Sciatic nerve (tissue), 2 donors: ENCODE measurements at places on chromosomes 7 and 10. TPM values are rescaled to one million over a fixed set of nuclear protein-coding genes. Genes with fewer than 3 reads are reported as not detected.

- no peak for DNase-seq
Observed at GRCh38 chr7:15851201-15851600, 164.7 kb upstream of the MEOX2 start.

- DNase-seq, result peak; percentile 53
Observed at GRCh38 chr10:128058106-128058749, 68.0 kb downstream of the MKI67 start.

DNA sequence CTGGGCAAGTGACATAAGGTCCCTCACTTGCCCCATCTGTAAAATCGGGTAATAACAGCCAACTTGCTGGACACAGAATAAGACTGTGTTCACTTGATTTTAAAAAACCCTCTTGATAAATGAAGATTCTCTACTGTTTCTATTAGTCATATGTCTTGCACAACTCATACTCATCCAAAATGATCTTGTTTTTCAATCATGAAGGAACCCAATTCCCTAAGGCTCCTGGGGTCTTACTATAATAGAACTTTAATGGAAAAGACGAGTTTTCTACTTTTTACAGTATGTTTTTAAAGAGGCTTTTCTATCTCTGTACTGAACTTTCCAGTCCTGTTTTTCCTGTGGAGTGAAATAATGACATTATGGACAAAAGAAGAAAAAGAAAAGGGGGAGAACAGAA lies 103.8 kb downstream of the ARID5B start:
- DNase-seq, result no peak

- no peak for DNase-seq
Observed at GRCh38 chr10:130658687-130659290, 522.6 kb downstream of the GLRX3 start.

DNA sequence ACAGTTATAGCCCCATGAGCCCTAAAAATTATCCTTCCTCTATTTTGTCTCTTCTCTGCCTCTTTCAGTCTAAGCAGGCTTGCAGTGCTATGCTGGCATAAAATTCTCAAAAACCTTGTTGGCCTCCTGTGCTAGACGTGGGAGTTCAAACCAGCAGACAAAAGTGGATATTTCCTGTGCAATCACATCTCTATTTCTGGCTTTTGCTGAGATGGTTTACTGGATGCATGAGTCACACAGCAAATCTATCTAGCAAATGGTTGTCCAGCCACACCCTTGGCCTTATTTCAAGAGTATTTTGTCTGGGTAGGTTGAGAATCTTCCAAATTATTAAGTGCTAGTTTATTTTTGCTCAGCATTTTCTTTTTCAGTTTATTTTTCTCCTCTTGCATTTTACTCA lies 370.8 kb downstream of the CDC14C start:
- no peak for DNase-seq

SNX10 gene
- 7.0 TPM for total RNA-seq

DNA sequence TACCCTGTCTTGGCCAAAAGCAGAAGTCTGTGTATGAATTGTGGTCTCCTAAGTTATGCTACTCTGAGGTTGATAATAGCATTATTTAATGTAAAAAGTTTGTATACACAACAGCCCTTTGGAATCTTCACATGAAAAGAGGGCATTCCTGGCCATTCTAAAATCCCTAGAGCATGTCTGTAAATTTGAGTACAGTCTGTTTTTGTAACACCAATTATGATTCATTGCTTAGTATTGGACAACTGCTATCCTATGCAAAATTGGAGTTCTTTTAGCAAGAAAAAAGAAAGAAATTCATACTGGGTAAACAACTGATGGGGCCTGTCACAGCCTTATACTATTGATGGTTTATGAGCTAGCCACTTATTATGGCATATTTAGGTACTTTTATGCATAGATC lies 10.2 kb downstream of the CUTC start:
- DNase-seq, result no peak

MACC1 gene
- 0.98 TPM for total RNA-seq

- DNase-seq, result no peak
Observed at GRCh38 chr10:127046975-127047877, 142.0 kb downstream of the DOCK1 start.

DNA sequence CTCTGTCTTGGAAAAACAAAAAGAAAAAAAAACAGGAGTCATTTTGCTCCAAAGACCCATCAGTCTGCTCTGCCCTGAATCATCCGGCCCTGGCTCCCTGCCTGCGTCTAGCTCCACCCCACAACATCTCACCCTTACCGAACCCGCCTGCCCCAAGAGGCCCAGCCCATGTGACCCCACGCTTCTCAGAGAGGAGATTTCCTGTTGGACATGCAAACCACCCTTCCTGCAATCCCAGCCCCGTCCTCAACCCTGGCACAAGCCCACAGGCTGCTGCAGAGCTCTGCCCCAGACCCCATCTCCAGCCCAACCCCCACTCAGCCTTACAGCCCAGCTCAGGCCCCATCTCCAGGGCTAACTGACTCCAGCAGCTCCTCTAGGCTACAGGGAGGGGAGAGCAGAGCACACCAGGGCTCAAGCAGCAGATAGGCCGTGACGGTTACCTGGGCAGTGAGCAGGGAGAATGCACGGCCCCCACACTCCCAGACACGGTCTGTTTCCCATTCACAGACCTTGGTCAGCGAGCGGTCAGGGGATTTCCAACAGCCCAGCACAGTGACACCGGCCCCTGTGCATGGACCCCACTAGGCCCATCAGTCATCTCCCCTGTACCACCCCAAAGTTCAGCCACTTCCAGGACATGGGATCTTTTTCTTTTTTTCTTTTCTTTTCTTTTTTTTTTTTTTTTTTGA lies 69.9 kb upstream of the GTF2I start:
- DNase-seq, result peak; percentile 95

TLX1 gene
- total RNA-seq, result not detected

DNA sequence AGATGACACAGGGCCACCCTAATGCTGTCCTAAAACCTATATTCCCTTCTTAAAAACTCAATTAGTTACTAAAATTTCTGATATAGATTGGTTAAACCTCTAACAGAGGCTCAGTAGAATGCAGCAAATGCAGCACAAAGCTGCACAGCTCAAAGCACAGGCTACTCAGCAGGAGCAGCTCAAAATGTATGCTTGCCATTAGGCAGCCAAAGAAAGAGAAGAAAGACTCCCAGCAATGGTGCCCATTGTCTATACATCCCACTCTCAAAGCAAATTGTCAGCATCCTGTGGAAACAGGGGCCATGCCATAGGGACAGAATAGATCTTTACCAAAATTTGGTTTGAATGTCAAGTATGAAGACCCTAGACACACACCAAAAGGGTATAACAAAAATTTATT lies 73.5 kb downstream of the TFPI2 start:
- DNase-seq, result no peak

DNA sequence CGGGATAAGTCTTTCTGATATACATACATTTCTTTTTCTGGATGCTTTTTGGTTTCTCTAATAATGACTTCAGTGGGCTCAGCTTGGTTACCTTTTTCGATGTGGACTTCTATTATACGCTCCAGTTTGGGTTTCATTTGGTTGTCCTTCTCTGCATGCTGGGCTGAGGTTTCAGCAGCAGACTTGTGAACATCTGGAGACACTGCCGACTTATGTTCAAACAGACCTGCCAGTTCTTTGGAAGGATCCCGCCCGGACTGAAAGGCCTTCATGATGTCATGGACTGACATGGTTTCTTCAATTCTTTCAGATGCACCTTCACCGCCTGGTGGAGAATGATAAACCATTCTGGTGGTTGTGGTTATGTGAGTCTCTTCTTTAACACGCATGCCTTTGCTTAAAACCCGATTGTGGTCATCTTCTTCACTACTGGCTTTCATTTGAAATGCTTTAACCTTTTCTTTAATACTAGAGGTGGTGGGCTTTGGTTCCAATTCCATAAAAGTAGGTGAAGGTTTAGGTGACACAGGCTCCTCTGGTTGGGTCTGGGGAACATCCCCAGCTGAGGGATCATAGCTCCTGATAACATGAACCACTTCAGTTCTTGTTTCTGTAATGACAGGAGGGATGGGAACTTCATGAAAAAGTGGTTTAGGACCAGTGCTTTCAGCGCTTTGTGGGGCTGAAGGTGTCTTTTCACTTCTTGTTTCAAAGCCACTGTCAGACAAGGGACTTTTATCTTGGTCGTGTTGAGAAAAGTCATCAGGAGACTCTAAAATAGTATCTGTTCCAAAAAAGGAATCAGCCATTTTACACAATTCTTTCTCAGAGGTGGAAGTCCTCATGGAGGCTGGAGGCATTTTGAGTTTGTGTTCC lies 167.7 kb upstream of the CCDC6 start:
- no peak for DNase-seq

DNA sequence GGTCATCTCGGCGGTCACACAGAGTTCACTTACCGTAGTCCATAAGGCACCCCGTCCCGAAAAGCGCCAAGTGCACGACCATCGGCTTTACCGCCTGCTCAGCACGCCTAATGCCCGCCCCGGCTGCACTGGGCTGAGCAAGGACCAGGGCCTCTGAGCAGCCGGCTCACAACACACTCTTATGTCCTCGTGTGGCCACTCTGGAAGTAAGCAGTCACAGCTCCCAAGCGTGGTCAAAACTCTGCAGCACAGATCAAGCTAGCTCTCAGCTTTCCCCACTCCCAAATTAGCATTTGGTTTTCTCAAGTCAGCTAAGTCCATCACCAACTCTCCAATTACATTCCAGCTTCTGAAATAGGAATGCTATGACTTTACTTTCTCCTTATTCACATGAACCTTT lies 57.7 kb downstream of the MAD1L1 start:
- no peak for DNase-seq

DNA sequence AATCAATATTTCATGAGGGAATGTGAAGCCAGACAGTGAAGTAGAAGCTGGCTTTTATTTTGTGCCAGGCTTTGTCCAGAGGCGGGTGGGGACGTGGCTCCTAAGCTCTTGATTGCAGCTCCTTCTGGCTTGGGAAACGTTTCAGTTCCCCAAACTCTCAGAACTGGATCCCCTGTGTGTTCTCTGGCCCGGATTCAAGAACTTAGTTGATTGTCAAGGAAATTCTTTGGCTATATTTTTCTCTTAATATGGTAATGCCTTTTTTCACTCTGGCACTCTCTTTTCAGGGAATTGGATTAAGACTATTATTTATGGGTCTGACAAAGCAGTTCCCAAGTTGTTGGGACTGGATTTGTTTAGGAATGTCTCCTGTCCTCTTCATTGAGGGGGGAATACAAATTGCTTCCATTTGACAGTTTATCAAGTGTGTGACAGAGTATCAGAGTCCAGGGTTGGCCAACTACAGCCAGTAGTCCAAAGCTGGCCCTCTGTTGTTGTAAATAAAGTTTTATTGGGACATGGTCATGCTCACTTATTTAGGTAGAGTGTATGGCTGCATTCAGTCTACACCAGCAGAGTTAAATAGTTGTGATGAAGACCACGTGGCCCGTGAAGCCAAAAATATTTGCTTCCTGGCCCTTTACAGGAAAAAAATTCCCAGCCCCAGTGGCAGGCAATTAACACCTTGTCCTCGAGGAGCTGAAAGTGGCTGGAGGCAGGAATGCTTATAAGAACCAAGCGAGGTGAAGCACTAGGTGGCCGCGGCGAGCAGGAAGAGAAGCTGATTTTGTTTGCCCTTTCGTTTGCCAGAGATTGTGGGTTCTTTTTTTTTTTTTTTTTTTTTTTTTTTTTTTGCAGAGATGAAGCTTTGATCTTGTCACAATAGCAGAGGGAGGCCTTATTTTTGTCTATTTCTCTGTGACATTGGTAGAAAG lies 34.3 kb downstream of the HTRA1 start:
- peak; percentile 56 for DNase-seq

DNA sequence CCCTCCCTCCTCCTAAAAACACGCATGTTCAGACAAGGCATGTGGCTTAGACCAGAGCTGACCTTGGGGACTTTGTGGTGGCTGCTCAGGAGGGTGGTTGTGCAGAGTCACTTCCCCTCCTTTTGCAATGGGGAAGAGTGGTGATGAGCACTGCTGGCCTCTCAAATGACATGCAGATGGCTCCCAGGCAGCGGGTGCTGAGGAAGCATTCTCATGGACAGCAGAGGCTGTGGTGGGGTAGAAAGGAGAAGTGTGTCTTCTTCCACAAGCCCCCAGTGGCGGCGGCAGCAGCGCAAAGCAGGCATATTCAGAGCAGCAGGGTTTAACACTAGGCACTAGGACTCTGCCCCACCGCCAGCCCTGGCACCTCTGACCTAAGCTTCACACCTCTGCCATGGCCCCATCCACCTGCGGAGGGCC lies 105.9 kb upstream of the ANLN start:
- DNase-seq, result peak; percentile 71

OR9A2 gene
- 0.71 TPM for total RNA-seq
